ENCODE measurements at places on chromosomes 6 and 20.

- DNase-seq, result peak; percentile 79
Measured at GRCh38 chr6:149925974-149926777, 3.3 kb upstream of the RAET1G start.

DNA sequence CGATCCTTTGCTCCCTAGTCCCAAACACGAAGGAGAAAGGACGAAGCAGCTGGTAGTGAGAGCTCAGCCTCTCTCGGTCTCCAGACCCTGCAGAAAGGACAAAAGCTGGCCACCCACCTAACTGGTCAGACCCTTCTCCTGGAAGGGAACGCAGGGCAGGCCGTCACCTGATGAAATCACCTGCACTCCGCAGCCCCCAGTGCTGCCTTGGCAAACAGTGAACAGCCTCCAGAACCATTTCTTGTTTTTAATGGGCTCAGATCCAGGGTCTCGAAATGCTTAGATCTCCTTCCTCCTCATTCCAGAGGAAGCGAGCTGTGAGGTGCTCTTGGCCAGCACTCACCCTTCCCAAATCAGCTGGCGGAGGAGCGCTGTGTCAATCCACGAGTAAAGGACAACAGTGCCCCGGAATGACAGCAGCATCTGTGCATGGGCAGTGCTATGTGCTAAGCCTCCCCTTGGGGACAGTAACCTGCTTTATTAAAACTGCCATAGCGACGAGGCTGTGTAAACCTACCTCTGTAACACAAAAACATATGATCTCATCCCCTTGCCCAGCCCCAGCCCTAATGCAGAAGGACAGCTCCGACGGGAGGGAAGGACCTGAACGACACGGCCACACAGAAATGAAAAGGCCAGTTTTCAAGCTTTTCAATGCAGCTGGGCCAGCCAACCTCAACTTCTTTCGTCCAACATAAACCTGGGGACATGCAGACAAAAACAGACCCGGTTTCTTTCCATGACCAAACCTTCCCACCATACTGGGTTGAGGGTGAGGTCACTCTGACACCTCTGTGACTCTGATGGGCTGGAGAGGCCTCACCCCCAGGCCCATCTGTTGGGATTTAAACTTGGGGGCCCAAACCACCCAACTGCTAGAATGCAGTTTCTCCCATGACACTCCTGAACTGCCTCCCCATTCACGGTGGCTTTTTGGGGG is 43.3 kb downstream of the SULF2 start:
- no peak for DNase-seq

GRCh38 chr6:68024570-68025269 is 610.4 kb upstream of the ADGRB3 start:
- DNase-seq, result no peak

- no peak for DNase-seq
Measured at GRCh38 chr20:31862157-31862470, 8.2 kb downstream of the DUSP15 start.

DNA sequence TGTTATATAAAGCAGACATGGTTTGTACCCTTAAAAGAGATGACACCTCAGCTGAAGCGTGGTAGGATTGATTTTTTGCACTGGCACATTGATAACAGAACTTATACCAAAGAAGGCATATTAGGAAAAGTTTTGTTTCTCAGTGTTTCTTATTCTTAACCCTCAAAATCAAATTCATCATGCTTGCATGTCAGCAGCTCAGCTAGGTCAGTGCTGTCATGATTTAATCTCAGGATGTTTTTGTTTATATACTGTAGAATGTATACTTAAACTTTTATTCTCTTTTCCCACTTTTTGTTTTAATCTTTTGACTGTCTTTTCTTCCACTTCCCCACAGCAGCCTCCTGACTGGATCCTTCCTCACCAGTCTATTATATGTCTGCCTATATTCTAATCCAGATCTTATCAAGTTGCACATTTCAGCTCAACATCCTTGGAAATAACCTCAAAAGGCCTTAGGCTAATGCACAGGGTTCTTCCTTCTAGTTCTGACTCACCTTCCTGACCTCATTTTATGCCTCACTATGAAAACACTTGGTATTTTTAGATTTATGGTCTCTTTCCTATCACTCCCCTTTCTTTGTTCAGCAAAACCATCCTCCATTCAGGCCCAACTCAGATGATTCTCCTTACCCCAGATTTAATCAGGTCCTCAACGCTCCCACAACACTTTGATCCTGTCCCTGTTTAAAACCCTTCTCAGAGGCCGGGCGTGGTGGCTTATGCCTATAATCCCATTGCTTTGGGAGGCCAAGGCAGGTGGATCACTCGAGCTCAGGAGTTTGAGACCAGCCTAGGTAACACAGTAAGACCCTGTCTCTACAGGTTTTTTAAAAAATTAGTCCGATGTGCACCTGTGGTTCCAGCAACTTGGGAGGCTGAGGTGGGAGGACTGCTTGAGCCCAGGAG is 7.2 kb downstream of the HEBP2 start:
- peak; percentile 51 for DNase-seq

DNA sequence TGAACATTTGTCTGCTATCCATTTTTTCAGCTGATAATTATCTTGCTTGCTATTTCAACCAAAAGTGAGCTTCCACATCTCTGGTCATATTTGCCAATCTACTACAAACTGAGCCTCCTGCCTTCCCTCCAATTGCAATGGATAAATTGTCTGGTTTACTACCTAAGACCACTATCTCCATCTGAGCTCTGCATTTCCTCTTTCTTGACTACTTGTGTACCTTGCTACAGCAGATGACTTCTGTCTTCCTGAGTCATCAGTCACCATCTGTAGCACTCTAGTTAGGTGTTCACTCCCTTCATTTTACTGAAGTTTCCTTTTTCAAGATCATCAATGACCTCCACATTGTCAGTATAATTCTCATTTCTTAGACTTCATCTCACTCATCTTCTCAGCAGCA is 33.5 kb upstream of the PHIP start:
- no peak for DNase-seq

- peak; percentile 51 for DNase-seq
Measured at GRCh38 chr6:36430351-36430750, 12.3 kb downstream of the PXT1 start.

- no peak for DNase-seq
Measured at GRCh38 chr20:32585011-32585585, at the start of gene NOL4L. Gene NOL4L, minus strand, starts transcription at chr20:32585333. Its CDS starts 443 bp downstream, at chr20:32584890.

- DNase-seq, result peak; percentile 81
Measured at GRCh38 chr6:12324099-12324498, 33.9 kb downstream of the EDN1 start.

DNA sequence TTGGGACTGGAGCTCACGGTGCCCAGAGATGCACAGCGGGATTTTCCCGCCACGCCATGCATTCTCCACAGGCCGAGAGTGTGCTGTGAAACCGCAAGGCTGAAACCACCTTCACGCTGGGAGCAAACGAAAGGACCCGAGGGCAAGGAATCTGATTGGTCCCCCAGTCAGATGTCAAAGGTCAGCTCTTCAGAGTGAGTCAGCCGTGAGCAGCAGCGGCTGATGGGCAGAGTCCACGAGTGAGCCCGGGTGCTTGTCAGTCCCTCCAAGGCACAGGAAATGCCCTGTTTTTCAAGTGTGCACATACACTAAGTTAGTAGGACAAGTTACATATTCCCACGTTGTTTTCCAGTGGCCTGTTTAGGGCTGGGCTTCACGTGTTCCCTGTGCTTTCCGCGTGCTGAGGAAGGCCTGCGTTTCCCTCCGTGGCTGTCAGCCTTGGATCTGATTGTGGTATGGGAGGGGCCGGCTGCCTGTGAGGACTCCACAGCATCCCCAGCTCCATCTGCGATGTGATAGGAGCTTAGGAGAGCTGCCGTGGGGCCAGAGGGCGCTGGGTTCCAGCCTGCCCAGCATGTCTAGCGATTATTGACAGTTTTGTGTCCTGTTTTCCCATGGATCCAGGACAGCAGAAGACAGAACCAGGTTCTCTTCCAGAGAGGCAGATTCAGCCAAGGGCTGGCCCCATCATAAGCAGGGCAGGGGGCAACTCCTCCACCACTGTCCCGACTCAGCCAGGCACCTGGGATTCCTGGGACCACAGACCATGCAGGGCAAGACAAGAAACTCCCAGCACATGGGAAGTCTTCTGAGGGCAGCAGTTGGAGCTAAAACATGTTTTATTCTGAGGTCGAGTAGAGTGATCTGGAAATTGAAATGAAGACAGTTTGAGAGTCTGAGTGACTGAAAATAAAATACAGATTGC is 38.2 kb upstream of the FRMD1 start:
- no peak for DNase-seq

DNA sequence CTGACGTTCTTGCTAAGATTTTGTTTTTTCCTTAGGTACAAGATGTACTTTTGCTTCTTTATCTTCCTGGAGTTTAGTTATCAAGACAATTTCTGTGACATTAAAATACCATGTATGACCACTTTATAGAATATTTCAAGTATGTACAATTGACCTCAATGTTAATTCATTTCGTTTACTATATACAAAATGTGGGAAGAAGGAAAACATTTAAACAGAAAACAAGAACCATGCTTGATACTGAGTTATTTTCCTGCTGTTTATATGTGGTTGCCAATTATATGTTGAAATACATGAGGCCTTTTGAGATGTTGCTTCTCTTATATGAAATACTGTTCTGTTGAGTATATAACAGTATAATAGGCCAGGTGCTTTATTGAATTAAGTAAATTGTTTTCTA is 184.3 kb downstream of the JARID2 start:
- peak; percentile 59 for DNase-seq

DNA sequence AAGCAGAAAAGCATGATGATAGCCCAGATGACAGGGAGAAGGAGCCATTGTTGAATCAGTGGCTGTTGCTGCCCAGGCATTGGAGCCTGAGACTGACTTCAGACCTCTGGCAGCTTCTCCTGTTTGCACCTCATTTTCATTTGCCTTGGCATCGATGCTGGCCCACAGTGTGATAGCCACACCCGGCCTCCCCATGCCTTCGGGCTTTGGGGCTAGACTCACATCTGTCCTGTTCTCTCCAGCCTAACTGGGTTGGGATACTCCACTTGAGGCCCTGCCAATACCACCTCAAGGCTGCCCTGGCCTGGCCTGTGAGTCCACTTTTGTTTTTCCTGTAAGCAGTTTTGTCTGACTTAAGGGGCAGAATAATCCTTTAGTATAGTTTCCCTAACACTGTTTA is 140.4 kb downstream of the UST start:
- no peak for DNase-seq

GRCh38 chr6:26240157-26241032 is 124.6 kb upstream of the BTN3A2 start:
- DNase-seq, result peak; percentile 96

DNA sequence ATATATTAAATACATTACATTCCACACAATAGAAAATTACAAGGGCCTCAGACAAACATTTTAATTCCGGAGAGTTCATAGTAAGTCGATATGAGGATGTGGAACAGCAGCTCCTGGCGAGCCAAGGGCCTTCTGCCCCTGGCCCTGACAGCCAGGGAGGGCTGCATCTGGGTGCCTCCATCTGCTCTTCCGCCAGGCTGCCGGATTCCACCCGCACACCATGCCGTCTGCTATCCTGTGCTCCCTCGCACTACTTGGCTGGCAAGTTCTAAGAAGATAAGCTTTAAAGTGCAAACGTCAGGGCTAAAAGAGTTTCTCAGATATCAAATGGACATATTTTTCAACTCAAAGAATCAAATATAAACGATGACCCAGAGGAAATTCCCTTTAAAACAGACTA is 656.3 kb upstream of the NOX3 start:
- DNase-seq, result no peak

GRCh38 chr6:150417899-150418826 is 49.4 kb downstream of the IYD start:
- DNase-seq, result peak; percentile 88

DNA sequence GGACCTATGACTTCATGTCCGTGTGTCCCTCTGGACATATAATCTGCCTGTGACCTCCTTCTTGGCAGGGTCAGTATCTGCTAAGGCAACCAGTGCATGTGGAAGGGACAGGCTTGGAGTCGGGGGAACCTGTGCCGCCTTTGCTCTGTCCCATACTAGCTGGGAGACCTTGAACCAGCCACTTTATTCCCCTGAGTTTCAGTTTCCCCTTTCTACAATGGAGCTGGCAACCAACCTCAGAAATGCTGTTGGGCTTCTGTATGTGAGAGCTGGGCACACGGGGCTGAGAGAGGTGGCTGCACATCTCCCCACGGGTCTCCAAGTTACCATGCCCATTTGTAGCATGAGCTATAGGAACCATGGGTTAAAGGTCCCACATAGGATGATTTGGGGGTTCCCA is 53.8 kb downstream of the CD40 start:
- DNase-seq, result no peak

- no peak for DNase-seq
Measured at GRCh38 chr20:60123096-60123495, 164.9 kb downstream of the CDH26 start.

DNA sequence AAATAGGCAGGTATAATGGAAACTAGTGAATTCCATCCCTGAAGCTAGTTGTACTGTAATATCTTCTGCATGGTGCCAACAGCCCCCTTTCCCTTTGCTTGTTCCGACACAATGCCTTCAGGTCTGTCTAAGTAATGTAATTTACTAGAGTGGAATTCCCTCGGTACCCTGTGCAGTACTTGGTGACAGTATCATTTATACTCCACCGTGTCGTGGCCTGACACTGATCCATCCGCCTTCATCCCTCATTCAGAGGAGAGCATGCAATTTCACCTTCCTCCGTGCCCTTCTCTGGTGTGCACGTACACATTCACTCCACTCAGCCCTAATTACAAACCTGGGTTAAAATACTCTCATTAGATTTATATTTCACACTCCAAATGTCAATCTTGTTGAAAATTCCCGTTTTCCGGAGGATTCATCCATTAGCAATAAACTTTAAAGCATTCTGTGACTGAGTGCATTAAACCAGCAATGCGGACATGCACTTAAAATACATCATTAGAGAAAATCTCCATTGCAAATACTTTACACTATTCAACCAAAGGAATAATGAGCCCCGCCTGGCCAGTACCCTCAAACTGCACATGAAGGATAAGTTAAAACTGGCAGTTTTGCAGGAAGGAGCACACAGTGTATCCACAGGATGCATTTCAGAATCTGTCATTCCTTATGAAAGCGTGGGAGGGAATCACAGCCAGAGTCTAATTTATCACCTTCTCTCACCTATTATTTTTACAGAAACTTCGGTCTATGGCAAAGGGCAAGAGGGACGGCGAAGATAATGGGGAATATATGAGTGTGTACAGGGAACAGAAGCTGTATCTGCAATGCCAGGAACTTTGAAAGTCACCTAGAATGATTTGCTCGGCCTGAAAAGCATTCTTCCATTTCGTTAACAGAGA is 182.5 kb downstream of the GJA10 start:
- no peak for DNase-seq

- no peak for DNase-seq
Measured at GRCh38 chr6:17120019-17120418, 18.2 kb downstream of the STMND1 start.
